ENCODE measurements at places on chromosomes 11 and 22. TPM values are rescaled to one million over a fixed set of nuclear protein-coding genes. Genes with fewer than 3 reads are reported as not detected.

The RPS6KB2 gene
- 31.0 TPM for total RNA-seq

The CRYBA4 gene
- not detected for total RNA-seq

The RFPL3 gene
- total RNA-seq: not detected

The MED17 gene
- 18.1 TPM for total RNA-seq

All from pericardium fibroblast (primary cell).